ENCODE measurements at places on chromosomes 6 and 20. TPM values are rescaled to one million over a fixed set of nuclear protein-coding genes. Genes with fewer than 3 reads are reported as not detected.

Gene ADAM33
- not detected for total RNA-seq

DNA sequence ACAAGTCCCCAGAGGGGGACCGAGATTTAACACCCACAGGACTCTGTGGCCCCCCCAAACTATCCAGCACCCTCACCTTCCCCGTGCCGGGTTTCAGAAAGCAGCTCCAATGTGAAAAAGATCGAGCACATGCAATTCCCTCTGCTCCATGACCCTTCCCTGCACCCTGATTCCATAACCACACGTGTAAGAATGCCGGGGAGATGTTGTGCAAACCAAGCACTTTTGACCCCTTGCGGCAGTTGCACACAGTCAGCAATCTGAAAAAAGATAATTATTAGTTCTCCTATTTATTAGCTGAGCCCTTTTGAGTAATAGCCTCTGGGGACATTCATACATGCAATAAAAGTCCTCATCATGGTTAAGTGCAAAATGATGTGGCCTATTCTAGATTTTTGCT lies 13.0 kb downstream of the FOXQ1 start:
- no peaks in the 10 kb centered on the region for H3K36me3 ChIP-seq
- H3K4me3 ChIP-seq, result no peak overlapping the region
- no peak overlapping the region for H3K27ac ChIP-seq
- H3K4me1 ChIP-seq, result no peaks in the 10 kb centered on the region
- DNase-seq, result no peak

Gene GABRR1
- not detected for total RNA-seq

- peak overlapping the region; percentile 37 for H3K4me3 ChIP-seq
- peak; percentile 70 for DNase-seq
- H3K27ac ChIP-seq, result no peak overlapping the region
- H3K4me1 ChIP-seq, result peaks cover 3% of the 10 kb centered on the region
Measured at GRCh38 chr6:34154668-34155447, 9.0 kb upstream of the GRM4 start.

- no peak overlapping the region for H3K27ac ChIP-seq
- no peaks in the 10 kb centered on the region for H3K4me1 ChIP-seq
- peak overlapping the region; percentile 9 for H3K4me3 ChIP-seq
- no peaks in the 10 kb centered on the region for H3K27me3 ChIP-seq
Measured at GRCh38 chr6:82365016-82365795, 1.6 kb downstream of the TPBG start.

DNA sequence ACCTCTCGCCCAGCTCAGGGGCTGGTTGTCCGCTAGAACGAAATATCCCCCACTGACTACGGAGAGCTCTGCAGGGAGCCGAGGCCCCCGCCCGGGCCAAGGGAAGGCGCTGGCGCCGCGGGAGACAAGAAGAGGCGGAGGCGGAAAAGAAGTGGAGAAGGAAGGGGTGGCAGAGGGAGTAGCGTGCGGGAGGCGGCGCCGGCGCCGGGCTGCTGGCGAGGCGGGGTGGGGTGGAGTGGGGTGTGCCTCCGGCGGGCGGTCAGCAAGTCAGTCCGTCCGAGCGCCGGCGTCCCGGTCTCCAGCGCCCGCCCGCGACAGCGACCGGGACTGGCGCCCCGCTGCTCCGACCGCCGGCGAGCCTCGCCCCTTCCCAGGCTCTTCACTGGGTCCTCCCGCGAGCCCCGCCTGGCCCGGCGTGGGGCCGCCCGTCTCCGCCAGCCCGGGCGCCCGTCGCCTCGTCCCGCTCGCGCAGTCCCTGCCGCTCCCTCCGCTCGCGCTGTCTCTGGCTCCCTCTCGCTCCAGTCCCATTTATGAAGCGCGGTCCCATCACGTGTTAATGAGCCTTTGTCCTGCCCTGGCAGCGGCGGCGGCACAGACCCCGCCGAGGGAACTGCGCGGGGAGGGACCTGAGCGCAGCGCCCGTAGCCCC lies at the start of gene CNR1:
Gene CNR1, minus strand, starts transcription at position 504 of the 649 bp plus-strand sequence. CDS start 21,073 bp downstream, outside the sequence.
- DNase-seq, result no peak
- H3K4me1 ChIP-seq, result no peaks in the 10 kb centered on the region
- H3K27ac ChIP-seq, result no peak within 1 kb of the TSS
- H3K27me3 ChIP-seq, result peaks cover 4% of the 10 kb centered on the region
- no peak within 1 kb of the TSS for H3K4me3 ChIP-seq
- H3K36me3 ChIP-seq, result no peaks in the 10 kb centered on the region

- H3K4me3 ChIP-seq, result no peak overlapping the region
- no peaks in the 10 kb centered on the region for H3K36me3 ChIP-seq
Measured at GRCh38 chr6:37845026-37845911, 25.7 kb downstream of the ZFAND3 start.

DNA sequence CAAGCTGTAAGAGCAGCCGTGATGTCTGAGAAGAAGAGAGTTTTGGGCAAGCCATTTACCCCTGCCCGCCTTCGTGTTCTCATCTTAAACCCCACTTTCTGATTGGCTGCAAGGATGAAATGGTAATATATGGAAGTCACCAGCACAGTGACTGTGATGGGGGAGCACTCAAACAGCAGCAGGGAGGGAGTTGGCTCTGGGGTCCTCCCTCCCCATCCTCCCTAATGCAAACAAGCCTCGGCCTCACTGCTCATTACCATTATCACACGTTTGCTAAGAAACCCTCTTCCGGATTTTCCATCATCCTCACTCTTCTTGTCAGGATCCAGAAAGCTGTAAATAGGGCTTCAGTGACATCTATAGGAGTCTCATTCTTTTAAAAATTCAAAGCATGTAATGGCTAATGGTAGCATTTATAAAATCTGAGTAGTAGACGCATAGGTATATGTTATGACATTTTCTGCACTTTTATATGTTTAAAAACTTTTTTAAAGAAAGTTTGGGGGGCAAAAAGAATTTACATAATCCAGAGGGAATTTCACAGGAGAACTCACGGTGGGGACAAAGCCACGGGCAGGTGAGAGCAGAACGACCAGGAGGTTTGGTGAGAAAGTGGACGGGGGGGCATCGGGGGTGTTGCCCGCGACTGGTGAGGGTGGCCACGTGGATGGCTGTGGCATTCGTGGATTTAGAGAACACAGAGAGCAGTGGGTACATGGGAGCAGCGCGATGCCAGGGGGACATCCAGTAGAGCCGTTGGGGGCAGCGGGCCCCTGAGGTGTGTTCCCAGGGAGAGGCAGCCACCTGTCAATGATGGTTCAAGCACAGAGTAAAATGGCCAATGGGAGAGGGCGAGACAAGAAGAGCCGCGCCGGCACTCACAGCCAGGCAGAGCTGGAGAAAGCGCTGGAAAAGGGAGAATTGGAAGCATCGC lies 29.6 kb downstream of the SUMO4 start:
- DNase-seq, result no peak
- no peaks in the 10 kb centered on the region for H3K27me3 ChIP-seq
- H3K27ac ChIP-seq, result no peak overlapping the region
- H3K36me3 ChIP-seq, result no peaks in the 10 kb centered on the region
- no peaks in the 10 kb centered on the region for H3K4me1 ChIP-seq

DNA sequence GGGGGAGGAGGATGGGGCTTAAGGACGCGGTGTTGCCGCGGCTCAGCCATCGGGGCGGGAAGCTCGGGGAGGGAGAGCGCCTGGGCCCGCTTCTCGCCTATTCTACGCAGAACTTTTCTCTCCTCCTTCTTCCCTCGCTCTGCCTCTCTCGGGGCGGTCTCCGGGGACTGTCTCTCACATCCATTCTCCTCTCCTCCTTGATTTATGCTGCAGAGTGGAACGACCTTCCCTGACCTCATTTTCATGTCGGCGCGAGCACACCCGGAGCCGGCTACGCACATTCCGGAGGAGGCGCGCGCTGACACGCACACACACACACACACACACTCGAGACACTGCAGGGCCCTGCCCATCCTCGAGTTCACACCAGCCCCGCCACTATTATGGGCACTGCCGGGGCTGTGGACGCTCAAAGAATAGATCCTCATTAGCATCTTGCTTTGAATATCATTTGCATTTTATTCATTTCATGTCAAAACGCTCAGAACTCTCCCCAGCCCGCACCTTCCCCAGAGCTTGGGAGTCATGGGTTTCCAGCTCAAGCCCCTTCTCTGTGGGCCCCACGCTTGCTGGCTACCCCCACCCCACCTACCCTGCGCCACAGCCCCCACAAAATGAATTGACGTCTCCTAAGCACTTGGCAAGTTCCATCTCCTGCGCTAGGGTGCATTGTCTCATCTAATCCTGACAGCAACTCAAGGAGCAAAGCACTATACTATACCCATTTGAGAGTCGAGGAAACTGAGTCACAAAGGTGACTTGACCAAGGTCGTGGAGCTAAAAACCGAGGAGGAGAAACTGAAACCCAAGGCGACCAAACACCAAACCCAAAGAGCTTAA lies 36.8 kb downstream of the NCR2 start:
- H3K4me1 ChIP-seq, result peaks cover 29% of the 10 kb centered on the region
- H3K4me3 ChIP-seq, result peak overlapping the region; percentile 43
- no peak overlapping the region for H3K27ac ChIP-seq
- H3K27me3 ChIP-seq, result peaks cover 13% of the 10 kb centered on the region
- no peak for DNase-seq

Gene PSMB1
- total RNA-seq, result 71.1 TPM

DNA sequence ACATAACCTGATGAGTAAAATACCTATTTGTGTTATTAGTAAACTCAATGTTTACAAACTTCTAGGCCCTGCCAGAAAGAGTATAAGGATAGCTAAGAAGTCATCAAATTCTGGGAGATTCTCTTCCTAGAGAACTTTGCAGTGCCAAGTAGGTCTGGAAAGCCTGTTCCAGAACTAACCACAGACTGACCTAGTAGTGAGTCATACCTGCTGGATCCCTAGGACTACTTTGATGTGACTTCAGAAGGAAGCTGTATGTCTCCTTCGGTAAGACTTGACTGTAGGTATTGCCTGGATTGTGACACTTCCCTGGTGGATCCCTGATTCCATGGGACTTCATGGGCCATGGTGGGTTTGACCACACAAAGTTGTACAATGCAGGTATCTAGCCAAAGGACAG lies 131.7 kb downstream of the DNAH8 start:
- no peak overlapping the region for H3K4me3 ChIP-seq
- H3K27me3 ChIP-seq, result no peaks in the 10 kb centered on the region
- no peak for DNase-seq
- no peaks in the 10 kb centered on the region for H3K36me3 ChIP-seq
- no peaks in the 10 kb centered on the region for H3K4me1 ChIP-seq
